ENCODE measurements at places on chromosomes 1 and 21.

DNA sequence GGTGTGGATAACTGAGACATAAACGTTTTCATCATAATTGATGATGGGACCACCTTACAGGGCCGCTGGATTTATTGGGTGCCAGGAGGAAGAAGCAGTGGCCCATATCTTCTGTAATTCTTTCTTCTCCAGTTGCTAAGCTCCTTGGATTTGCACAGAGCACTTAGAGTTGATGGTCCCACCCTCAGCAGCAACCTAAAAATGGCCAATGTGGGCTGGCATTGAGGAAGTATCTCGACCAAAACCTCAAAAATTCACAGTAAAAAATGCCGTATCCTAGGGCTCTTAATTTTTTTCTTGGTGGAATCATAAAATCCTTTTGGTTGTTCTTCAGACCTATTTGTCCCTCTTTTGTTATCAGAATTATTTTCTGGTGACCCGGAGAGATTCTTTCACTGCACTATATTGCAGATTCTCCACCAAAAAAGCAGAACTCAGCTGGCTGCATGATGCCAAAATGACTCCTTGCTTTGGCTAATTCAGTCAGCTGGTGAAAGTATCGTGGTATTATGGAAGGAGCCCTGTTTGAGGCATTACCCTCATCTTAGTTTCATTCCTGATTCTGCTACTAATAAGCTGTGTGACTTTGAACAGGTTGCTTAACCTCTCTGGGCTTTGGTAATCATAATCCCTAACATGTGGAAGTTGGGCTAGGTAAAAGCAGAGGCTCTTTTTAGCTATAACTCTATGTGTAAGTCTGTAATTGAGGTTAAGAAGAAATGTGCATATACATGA, 27.6 kb downstream of the KIRREL1 start:
- no peak for DNase-seq

- no peak for DNase-seq
These were observed 56.4 kb upstream of the NRIP1 start for GRCh38 chr21:15121097-15121654.

DNA sequence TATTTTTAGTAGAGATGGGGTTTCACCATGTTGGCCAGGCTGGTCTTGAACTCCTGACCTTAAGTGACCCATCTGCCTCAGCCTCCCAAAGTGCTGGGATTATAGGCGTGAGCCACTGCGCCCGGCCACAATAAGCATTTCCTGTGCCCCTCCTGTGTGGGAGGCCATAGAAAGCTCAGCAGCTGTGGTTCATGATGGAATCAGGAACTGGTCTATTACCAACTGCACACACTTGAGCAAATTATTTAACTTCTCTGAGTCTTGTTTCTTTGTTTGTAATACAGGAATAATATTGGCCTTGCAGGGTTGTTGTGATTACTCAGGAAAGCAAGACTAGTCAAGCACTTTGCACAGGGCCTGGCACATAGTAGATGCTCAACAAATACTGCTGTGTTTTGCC, 15.0 kb downstream of the RHBG start:
- no peak for DNase-seq

DNA sequence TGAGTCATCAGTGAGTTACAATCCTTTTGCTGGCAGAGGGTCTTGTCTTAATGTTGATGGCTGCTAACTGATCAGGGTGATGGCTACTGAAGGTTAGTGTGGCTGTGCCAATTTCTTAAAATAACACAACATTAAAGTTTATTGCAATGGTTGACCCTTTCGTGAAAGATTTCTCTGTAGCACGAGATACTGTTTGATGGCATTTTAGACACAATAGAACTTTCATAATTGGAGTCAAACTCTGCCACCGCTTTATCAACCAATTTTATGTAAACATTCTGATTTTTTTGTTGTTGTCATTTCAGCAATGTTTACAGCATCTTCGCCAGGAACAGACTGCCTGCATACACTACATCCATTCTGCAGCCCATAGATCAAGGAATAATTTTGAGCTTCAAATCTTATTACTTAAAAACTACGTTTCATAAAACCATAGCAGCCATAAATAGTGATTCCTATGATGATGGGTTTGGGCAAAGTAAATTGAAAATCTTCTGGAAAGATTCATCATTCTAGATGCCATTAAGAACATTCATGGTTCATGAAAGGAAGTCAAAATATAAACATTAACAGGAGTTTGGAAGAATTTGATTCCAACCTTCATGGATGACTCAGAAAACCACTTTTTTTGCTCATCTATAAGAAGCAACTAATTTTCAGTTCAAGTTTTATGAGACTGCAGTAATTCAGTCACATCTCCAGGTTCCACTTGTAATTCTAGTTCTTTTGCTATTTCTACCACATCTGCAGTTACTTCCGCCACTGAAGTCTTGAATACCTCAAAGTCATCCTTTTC, 85.9 kb downstream of the TYW3 start:
- DNase-seq: no peak

- DNase-seq: no peak
These were observed at the start of gene MYCL for GRCh38 chr1:39901714-39902459. Gene MYCL (minus strand): TSS chr1:39901917. CDS start chr1:39901434, 483 bp downstream.

DNA sequence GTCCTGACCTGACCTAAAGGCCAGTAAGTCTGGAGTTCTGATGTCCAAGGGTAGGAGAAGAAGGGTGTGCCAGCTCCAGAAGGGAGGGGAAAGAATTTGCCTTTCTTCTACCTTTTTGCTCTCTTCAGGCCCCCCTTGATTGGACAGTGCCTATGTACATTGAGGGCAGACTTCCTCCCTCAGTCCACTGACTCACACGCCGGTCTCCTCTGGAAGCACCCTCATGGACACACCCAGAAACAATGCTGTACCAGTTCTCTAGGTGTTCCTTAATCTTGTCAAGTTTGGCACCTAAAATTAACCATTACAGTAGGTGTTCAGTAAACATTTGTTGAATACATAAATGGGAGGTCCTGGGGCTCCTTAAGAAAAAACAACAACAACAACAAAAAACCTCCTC, 51.0 kb upstream of the POU2F1 start:
- no peak for DNase-seq

GRCh38 chr1:162922201-162922600, 61.2 kb upstream of the CCDC190 start:
- no peak for DNase-seq

DNA sequence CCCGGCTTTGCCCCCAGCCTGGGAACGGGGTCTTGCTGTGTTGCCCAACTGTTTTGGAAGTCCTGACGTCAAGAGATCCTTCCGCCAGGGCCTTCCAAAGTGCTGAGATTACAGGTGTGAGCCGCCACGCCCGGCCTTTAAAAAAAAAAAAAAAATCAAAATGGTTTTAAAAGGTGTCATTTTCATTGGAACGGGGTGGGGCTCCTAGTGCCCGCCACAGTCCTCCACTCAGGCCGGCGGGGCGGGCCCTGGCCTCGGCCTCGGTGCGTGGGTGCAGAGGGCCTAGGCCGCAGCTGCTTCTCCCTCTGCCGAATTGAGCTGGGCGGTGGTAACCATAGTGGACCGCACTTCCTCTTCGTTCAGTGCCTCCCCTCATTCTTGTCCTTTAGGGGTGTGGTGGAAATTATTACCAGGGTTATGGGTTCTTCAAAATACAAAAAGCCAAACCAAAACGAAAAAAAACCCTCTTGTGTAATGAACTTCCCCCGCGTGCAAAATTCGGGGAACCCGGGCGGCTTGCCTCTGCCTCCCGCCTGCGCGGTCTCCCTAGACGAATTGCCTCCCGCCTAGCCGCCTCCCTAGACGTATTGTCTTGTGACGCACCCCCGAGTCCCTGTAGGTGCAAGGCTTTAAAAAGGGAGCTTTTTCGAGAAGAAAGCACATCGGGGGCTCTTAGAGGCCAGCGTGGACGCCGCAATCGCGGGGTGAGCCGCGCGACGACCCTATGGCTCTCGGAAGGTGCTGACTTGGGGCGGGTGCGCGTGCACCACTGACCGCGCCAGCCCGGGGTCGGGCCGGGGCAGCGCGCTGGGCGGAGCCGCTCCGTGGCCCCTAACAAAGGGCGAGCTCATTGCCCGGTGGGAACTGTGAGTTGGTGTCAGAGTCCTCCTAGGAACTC, 10.5 kb upstream of the SPEN start:
- DNase-seq: peak; percentile 82

GRCh38 chr1:29706936-29707335, 470.6 kb downstream of the PTPRU start:
- no peak for DNase-seq

- no peak for DNase-seq
These were observed 77.4 kb upstream of the BMP8A start for GRCh38 chr1:39413902-39414528.

GRCh38 chr21:45865106-45865835, 116.3 kb upstream of the COL6A1 start:
- DNase-seq: no peak

- DNase-seq: no peak
These were observed 156.5 kb downstream of the CASZ1 start for GRCh38 chr1:10639775-10640578.

GRCh38 chr21:45016031-45016405, 58.4 kb upstream of the ADARB1 start:
- no peak for DNase-seq

GRCh38 chr21:40194185-40194980, 327.1 kb downstream of the PCP4 start:
- DNase-seq: no peak

- no peak for DNase-seq
These were observed 62.3 kb downstream of the OPTC start for GRCh38 chr1:203556047-203556851.

- no peak for DNase-seq
These were observed 1.4 kb downstream of the TOMM20 start for GRCh38 chr1:235127203-235127602.

GRCh38 chr1:6580593-6581409, 1.0 kb downstream of the ZBTB48 start:
- DNase-seq: no peak

- DNase-seq: no peak
These were observed 293.9 kb downstream of the SDCCAG8 start for GRCh38 chr1:243549791-243550190.

DNA sequence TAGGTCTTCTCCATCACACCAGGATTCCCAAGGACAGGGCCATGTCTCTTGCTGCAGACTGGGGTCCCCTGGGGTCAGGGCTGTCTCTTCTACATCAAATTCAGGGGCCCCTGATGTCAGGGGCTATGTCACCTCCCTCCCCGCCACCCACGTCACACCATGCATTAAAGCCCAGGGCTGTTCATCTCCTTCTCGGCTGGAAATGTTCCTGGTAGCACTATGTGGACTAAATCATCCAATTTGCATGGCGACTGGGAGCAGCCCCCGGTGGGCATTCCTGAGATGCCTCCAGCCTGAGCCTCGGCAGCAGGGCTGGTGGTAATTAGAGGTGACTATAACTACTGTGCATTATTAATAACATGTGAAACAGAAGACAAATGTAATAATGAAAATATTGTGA, 151.7 kb upstream of the HMGB4 start:
- DNase-seq: no peak

DNA sequence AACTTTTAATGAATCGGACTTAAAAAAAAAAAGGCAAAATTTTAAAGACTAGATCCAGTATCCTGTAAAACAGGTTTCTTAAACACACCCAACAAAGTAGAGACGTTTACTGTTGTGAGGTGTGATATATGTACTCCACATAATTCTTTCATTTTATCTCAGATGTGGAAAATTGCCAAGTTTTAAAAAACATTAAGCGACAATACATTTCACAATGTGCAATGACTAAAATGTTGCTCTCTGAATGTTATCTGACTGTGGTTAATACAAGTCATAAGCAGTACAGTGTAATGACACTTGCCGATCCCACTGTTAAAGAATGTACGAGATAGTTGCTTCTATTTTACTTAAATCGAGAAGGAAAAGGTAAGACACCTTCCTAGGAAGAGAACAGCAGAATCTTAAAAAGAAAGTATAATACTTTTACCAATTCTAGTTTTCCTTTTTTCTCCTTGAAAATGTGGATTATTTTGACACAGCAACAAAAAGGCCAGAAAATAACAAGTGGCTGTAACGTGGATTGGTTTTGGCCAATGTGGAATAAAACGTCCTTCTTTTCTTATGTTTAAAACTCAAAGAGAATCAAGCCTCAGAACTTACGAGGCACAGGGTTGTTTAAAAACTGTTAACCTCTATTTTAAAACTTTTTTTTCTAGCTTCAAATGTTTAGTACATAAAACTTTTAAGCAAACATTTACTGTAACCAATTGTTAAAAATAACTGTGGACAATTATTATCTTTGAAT, 51.4 kb downstream of the TP53BP2 start:
- no peak for DNase-seq

- no peak for DNase-seq
These were observed 80.4 kb downstream of the KCND3 start for GRCh38 chr1:111909030-111909429.

- no peak for DNase-seq
These were observed 1395.2 kb upstream of the ADGRL4 start for GRCh38 chr1:80401757-80402156.

GRCh38 chr1:220772846-220773245, 13.9 kb upstream of the MTARC1 start:
- DNase-seq: no peak

- no peak for DNase-seq
These were observed 74.9 kb downstream of the VWA5B1 start for GRCh38 chr1:20365421-20366055.

- DNase-seq: no peak
These were observed 216.3 kb upstream of the ADGRL2 start for GRCh38 chr1:81584398-81584797.

DNA sequence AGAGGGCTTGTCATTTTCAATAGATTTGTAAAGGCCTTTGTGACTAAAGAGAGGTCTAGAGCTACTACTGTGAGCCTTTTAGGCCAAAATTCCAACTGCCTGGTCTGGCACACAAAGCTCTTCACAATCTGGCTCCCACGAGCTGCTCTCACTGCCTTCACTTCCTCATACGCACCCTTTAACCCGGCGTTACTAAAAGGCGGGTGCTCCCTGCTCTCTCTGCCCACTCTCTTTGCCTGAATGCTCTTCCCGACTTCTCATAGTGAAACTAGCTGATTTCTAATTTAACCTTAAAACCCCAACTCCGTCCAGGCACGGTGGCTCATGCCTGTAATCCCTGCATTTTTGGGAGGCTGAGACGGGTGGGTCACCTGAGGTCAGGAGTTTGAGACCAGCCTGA, 14.2 kb downstream of the BSDC1 start:
- DNase-seq: no peak

DNA sequence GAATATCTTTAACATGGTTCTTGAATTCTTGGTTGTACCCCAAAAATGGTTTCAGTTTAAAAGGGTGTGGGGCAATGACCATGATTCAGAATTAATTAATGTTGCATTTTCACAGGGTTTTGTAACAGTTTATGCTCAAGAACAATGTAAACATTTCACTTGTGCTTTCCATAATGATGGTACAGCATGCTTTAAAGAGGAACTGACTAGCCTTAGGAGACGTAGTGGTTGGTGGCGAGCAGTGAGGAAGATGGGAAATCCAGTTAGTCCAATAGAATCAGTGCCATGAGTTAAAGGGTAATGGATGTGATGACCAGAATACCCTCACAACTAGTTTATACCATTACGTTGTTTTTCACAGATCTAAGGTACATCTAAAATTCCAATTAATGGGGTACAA, 138.0 kb downstream of the HS2ST1 start:
- no peak for DNase-seq

- no peak for DNase-seq
These were observed 181.7 kb upstream of the DPYD start for GRCh38 chr1:98102345-98103030.
